Esophagus squamous epithelium (tissue), 5 donors: ENCODE measurements at places on chromosomes 11 and 22.

DNA sequence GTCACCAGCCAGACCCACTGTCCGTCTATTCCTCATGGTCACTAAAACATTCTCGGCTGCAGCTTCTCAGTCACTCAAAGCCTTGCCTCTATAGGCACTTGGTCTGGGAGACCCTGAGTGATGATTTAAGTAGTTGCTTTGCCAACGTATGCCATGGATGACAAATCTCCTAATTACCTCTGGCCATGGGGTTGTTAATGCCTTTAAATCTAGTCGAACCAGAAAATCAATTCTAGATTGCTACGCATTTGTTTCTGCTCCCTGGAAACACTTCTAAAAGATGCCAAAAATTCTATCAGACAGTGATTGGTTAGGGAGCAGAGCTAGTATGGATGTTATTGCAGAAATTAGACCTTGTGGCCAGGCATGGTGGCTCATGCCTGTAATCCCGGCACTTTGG lies 57.0 kb upstream of the RTL6 start:
- DNase-seq = no peak

DNA sequence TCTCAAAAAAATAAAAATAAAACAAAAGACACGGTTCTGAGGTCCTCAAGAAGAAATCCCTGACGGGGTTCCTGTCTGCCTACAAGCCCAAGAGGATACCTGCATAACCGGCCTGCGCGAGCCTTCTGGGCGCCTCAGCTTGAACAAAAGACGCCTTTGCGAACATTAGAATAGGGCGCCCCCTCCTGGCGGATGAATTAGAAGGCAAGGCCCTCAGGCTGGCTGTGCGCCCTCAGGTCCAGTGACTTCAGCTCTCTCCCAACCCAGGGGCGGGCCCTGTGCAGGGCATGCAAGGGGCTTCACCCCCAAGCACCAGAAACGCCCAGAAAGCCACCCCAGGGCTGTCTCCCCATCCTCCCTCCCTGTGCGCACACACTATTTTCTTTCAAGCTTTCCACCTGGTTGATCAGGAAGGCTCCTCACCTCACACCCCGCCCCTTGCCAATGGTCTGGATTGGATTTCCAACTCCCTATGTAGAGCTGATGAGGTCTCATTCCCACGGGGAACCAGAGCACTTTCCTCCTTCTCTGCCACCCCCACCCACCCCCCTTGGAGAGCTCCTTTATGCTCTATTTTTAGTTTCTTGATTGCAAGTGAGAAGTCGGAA lies 273.3 kb downstream of the BUD13 start:
- DNase-seq = no peak

- DNase-seq = no peak
These were observed 19.9 kb downstream of the SC5D start for GRCh38 chr11:121312483-121312882.

DNA sequence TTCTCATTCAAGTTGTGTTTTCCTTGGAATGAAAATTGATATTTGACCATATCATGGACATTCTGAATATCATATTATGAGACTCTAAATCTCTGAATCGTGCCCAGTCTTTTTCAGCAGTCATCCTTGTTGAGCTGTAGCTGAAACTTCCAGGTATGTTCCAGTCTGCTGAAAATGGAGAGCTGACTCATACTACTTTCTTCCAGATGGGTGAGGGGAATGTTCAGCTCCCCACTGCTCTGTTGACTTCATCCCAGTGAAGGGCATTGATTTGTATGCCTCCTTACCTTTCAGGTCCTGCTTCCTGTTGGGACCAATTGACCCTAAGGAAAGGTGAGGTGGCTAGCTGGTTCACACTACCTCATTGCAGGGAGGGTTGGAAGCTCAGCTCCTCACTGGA lies 3.5 kb downstream of the OR5P2 start:
- DNase-seq = no peak

DNA sequence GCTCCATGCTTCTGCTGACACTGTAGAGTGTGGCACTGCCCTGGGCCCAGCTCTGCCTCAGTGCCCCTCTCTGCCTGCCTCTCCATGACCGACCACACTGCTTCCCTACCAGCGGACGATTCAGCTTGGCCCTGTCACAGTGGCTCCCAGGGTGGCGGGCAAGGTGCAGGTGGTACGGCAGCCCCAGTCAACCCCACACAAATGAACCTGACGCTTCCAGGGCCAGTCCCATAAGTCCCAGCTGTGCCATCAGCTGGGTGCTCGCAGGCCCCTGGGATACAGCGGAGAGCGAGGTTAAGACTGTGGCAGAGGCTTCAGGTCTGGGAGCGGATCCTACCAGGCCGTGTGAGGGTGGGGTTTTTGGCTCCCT lies 134.8 kb downstream of the LDLRAD3 start:
- DNase-seq = no peak

DNA sequence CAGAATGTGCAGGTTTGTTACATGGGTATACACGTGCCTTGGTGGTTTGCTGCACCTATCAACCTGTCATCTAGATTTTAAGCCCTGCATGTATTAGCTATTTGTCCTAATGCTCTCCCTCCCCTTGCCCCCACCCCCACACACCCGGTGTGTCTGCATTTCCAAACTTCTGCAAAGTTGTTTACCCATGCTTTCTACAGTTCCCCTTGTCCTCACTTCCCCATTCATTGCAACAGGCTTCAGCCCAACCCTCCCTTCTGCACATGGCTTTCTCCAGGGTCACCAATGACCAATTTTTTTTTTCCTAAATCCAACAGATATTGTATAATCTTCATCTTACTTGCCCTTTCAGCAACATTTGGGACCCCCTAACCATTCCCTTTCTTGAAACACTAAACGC lies 32.0 kb upstream of the NUP50 start:
- no peak for DNase-seq

- no peak for DNase-seq
These were observed 59.1 kb upstream of the ARFGAP3 start for GRCh38 chr22:42915980-42916765.

DNA sequence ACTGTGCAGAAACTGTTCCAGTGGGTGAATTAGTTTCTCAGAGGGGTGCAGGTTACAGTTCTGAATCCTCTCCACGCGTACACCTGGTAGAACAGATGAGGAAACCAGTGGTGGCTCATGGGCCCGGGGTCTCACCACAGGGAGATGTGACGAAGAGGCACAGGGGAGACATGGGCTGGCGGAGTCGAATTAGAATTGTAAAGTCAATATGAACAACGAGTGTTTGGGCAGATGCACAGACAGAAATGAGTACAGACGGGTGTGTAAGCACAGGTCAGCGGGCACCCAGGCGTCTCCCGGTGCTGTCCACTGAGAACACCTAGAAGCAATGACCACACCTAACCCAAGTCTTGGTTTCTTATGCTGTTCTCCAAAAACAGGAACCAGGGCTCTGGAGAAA lies 41.8 kb downstream of the GNB1L start:
- no peak for DNase-seq

GRCh38 chr11:109680127-109680526 lies 258.1 kb downstream of the C11orf87 start:
- DNase-seq = no peak

DNA sequence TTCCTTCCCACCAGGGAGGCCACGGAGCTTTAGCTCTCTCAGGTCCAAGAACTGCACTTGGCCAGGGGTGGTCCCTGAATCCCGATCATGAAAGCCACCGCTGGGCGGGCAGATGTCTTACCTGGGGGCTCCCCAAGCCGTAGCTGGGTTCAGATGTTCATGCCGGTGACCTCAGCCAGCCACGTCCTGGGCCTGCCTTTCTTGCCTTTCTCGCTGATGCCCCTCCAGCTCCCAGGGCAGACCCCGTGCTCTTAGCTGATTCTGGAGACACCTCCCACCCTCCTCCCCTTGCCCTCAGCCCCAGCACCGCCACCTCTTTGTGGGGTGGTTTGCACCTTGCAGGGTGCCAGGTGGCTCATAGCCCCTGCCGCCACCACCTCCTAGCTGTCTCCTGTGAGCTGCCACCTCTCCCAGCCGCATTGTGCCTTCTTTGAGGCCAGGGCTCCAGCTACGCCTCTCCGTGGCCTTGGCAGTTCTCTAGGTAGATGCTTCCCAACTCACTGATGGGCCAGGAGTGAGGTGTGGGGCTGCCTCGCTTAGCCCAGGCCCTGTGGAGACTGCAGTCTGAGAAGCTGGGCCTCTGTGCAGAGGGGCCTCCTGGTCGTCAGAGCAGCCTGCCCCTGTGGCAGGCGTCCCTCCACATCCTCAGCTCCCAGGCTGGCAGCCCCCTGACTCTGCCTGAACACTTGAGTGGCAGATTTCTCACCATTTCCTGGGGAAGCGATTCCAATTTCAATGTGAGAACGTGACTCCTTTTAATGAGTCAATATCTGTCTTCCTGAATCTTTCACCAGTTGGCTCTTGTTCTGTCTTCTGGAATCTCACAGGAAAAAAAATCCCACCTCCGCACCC lies 97.6 kb upstream of the B3GAT1 start:
- DNase-seq = no peak

DNA sequence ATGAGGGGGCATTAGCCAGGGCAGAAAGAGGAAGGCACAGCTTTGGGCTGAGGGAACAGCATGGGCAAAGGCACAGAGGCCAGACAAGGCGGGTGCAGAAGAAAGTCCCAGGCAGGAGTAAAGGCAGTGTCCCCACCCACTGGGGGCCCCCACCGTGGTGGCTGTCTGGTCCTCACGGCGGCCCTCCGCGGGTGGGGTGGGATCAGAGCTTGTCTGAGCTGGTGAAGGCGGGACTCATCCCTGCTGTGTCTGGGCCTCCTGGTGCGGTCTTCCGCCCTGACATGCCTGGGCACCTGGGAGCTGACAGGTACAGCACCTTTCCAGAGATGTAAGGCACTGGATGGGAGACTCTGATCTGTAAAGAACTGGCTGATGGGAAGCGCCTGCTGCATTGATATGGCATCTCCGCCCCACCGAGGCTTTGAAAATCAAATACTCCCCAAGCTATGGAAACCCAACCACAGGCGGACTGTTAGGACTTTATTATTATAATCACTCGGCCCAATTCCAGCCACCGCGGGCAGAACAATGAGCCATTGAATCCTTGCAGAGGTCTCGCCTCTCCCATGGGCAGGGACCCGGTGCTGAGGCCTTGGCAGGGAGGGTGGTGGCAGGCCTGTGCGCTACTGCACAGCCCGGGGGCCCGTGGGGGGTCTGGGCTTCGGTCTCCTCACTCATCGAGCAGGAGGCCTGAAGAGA lies 14.2 kb upstream of the GNB1L start:
- DNase-seq = no peak

GRCh38 chr22:25120761-25121212 lies 78.9 kb upstream of the CRYBB3 start:
- no peak for DNase-seq

DNA sequence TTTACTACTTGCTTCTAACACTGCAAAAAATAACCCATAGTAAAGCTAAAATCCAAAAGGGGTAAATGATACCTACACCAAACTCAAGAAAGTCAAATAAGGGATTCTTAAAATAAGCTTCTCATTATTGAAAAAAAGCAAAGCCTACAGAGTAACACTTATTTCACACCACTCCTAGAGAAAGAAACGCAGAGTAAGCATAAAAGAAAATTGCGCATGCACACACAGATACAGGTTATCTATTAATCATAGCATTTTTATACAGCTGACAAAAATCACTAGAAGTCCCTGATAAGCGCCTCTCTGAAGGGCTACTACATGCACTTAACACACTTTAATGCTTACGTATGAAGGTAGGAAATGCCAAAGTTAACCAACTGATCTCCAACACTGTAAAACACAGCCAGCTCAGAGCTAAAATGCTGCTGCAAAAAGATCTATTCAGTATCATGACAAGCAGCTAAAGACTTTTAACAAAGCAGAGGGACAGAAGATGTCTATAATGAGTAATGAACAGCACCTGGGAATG lies 14.0 kb downstream of the RBFOX2 start:
- no peak for DNase-seq

DNA sequence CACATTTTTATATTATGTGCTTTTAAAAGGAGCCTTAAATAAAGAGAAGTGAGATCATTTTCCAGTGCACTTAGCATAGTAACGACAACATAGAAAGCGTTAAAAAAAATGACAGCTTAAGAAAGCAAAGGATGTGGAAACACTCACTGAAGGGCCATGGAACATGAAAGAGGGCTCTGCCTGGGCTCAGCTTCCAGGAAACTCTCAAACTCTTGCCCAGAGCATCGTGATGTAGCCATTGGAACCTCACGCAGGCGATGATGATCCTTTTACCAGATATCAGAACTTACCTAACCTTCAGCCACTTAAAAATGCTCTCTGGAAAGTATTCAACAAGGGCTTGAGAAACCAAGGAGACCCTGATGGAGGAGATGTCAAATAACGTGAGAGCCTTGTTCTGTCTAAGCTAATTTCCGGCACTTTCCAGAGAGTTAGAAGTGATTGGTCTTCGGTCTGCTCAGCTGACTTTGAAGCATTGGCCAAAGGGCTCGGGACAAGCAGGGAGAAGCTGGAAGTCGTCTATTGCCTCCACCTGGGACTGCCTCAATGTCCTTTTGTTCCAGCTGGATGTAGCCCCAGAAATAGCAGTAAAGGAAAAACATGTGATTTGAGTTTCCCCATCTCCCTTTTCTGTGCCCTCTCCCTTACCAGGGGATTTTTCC lies 21.5 kb upstream of the ETS1 start:
- DNase-seq = no peak

DNA sequence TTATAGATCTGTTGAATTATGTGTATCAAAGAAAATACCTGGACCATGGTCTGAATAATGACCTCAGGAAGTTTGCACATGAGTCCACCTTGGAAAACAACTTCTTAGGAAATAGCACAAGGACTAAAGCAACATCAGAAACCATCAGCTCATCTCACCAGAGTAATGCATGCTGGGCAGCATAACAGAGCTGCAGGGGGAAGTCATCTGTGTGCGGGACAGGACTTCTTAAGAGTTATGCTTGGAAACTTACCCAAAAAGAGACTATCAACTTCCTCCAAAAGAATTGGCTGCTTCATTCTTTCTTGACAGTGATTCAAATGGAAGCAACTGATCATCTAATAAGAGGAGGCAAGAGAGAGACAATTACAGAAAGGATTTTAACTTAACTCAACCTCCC lies 2.5 kb downstream of the OR56B4 start:
- no peak for DNase-seq

GRCh38 chr11:125951731-125952130 lies 5.9 kb downstream of the VSIG10L2 start:
- no peak for DNase-seq

DNA sequence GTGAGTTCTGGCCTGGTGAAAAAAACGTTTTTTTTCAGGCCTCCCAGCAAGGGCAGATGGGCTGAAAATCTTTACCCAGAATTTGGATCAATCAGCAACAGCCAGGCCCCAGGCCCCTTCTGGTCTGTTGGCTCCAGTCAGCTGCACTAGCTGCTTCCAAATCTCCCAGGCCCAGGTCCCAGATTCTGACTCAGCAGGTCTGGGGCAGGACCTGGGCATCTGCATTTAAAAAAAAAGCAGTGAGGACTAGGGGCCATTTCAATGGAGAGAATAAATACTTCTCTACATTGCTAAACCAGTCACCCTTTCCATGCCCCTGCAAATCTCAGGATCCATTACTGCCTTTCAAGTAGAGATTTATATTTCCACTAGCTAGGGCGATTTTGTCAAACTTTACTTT lies 4.3 kb downstream of the SLC15A3 start:
- no peak for DNase-seq
